Hematopoietic multipotent progenitor cell treated with erythropoietin and hydrocortisone succinate and interleukin-3 and kit ligand, for 17 days (in vitro differentiated cells): ENCODE measurements at places on chromosomes 7 and 10.

DNA sequence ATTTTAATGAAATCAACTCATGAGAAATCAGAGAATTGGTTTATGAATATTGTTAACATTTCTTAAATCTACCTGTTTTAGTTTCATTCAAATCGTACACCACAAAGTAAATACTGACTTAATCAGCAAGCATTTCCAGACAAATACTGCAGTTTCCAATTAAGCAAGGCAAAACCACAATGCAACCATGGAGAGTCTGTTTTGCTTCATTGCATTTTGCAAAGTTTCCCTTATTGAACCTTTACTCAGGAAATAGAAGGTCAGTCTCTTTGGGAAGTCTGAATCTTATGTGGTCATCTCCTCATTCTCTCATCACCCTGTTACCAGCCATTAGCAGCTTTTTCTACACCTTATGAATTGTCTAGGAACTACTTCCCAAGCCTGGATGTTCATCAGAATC is 400.5 kb downstream of the IPMK start:
- no peak for DNase-seq

- no peak for DNase-seq
Observed at GRCh38 chr10:43619368-43619767, 13.1 kb downstream of the ZNF485 start.

GRCh38 chr10:24009115-24009514 is 199.8 kb upstream of the KIAA1217 start:
- no peak for DNase-seq

GRCh38 chr7:141701489-141702046 is 398 bp downstream of the DENND11 start:
- no peak for DNase-seq

DNA sequence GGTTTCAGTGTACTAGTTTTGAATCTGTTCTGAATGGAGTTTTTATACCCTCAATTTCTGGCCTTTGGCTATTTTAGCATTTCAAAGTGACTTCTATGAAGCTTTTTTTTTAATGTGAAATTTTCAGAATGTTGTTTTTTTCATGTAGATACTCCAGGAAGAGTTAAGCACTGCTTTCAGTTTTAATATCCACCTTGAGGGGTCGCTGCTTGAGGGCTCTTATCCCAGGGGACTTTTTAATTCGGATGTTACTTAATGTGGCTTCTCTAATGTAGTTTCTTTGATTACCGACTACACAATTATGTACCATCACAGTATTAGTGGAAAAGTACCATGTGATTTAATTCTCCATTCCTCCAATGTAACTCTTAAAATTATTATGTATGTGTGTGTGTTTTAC is 5.2 kb downstream of the IFIT5 start:
- DNase-seq: peak; percentile 43

- no peak for DNase-seq
Observed at GRCh38 chr7:55590517-55591281, 18.4 kb upstream of the VOPP1 start.

DNA sequence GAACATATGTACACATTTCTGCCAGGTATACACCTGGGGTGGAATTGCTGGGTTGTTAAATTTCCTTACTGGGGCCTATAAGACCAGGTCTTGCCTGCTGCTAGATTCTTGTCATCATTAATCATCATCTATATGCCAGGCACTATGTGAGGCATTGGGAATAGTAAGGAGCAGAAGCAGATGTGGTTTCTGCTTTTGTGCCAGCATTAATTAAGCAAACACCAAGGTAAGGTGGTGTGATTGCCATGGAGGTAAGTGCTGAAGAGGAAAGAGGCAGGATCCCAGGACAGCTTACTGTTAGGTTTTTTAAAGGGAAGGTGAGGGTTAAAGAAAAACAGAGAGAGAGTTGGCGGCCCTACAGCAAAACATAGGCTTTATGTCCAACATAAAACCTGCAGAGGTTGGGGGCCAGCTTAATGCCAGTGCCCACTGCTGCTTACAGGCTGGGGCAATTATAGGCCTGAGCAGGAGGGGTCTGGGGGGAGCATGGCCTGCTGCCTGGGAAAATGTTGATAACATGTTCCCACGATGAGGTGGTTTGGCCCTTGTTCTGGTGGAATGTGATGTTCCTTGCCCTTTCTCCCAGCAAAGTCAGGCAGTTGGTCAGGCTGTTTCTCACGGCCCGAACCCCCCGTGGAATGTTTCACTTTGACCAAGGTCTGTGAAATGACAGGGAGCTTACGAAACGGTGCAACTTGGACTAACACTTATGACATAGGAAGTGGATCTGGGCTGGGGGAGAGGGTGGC is 93.9 kb downstream of the RBM20 start:
- no peak for DNase-seq

- DNase-seq: no peak
Observed at GRCh38 chr10:108753326-108753725, 1170.0 kb downstream of the XPNPEP1 start.

- no peak for DNase-seq
Observed at GRCh38 chr10:62583876-62584615, 209.9 kb downstream of the ZNF365 start.

DNA sequence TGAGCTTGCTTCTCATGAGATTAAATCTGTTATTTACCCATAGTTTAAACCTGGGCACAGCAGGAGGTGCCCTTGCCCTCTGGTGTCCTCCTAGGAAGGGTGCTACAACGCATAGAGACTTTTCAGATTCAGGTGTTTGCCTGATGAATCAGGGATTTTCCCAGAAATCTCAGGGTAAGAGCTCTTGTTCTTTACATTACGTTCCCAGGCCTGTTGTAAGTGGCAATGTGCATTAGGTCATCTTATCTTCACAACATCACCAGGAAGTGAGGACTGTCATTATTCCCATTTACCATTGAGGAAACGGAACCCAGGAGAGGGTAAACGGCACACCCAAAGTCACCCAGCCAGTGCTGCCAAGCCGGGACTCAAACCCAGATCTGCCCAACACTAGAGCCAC is 73.0 kb downstream of the NHLRC2 start:
- DNase-seq: no peak

DNA sequence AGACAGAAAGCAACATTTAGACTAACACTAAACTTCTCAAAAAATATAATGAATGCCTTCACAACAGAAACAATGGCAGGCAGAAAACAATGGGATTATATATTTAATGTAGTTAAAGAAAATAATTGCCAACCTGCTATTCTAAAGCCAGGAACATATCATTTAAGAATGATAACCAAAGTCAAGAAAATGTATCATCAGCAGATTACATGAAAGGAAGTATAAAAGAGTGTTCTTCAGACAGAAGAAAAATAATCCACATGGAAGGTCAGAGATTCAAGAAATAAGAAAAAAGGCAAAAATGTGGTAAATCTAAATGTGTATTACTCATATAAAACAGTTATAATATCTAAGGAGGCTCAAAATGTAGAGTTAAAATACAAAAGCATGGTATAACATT is 98.1 kb downstream of the CYP26A1 start:
- no peak for DNase-seq

DNA sequence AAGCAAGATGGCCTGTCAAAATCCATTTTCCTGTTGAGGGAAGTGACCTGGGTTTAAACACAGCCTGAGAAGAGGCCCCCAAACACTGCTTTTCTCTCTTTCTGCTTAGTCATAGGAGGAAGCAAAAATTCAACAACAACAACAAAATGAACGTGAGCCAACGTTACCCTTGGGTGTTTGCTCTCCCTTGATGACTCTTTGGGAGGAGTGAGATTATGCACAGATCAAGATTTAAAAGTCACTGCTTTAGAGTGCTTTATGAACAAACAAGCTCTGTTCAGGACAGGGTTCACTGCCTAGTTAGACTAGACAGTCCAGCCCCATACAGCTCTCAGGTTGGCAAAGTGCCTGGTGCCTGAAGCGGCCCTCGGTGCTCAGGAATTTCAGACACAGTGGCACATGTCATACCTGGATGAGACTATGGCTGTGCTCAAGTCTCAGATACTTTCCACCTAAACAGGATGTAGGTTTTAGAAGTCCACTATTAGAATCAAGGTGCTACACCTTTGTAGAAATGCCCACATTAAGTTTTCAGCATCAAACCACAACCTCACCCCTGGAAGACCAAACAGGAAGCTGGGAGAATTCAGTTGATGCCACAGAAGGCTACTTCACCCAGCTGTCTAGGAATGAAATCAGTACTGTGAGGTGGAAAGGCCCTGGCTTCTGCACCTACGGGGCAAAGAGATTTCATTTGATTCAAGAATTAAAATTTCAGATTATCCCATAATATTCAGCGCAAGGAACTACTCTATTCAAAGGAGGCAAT is 38.7 kb downstream of the DENND11 start:
- DNase-seq: peak; percentile 43

DNA sequence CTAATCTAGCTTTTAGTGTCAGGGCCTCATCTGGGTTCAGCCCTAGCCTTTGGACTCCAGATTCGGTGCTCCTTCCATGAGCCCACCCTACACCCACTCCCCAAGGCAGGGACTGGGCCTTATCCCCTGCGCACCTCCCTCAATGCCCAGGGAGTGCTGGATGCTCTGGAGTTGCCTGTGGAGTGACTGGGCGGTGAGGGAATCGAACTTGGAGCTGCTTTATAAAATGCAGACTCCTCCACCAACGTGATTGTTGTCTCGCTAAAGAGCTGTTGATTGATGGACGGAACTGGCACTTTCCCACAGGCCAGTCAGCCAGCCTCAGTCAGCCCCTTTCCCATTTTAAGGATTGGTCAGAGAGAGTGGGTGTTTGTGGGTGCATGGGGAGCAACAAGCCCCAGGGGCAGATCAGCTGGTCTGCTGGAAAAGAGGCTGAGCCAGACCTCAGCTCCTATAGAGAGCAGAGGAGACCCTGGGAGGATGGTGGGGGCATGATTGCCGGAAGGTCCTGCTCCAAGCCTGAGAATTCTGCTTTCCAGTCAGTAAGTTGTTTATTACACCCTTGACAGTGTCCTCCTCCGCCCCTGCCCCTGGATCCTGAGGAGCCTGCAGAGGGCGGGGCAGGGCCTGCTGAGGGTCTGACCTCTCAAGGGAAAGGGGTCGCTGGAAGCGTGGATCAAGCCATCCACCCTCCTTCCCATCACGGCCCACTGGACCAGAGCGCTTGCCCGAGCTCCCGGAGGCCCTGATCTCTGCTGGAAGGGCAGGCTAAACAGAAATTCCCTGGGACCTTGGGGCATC is 16.7 kb downstream of the UNC5B start:
- no peak for DNase-seq

DNA sequence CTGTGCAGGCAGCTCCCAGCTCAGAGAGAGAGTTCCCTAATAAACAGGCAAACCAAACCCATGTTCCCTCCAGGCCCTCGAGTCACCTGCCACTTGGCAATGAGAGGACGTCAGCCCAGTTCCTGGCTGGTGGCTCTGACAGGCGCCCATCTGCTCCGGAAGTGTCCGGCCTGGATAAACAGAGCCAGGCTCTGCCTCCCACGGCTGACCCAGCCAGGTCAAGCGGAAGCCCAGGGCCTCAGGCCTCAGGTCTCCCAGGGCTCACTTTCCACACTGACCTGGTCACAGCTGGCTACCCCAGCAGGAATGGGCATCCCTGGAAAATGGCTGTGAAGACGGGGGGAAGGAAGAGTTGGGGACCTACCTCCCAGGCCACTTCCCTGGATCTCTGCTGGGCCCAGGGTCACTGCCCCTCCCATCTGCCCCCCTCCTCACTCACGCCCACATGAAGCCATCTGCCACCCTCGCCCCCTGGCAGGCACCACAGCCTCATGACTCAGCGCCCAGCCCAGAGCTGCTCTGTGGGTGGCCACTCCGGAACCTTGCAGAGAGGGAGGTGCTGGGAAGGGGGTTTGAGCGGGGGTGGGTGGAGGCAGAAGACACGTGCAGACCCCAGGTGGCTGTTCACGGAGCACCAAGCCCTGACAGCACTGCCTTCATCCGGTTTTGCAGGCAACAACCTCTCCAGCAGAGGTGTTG is 37.4 kb upstream of the DUSP5 start:
- DNase-seq: no peak

- no peak for DNase-seq
Observed at GRCh38 chr7:140212100-140212881, 35.5 kb upstream of the KDM7A start.

DNA sequence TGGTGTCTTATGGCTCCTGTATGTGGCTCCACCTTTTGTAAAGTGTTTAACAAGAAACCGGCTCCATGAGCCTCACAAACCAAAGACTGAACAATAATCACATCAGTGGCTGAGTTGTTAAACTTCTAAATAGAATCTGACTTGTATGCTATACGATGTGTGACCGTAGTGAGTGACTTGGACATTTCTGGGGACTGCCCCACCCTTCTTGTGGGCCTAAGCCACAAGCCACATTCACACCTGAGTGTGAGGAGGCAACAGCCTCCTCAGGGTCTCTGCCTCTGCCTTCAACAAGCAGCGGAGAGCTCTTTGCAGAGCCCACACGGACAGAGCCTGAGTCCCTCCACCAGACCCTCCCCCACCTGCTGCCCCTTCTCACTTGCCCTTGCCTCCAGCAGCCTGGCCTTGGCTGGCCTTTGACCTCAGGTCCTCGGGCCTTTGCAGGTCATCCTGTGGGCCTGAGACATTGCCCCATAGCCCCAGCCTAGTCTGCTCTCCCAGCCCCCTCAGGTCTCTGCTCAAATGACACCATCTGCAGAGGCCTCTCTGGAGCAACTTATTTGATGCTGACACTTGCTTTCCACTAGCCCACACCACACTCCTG is 156.8 kb upstream of the TNS3 start:
- DNase-seq: no peak

DNA sequence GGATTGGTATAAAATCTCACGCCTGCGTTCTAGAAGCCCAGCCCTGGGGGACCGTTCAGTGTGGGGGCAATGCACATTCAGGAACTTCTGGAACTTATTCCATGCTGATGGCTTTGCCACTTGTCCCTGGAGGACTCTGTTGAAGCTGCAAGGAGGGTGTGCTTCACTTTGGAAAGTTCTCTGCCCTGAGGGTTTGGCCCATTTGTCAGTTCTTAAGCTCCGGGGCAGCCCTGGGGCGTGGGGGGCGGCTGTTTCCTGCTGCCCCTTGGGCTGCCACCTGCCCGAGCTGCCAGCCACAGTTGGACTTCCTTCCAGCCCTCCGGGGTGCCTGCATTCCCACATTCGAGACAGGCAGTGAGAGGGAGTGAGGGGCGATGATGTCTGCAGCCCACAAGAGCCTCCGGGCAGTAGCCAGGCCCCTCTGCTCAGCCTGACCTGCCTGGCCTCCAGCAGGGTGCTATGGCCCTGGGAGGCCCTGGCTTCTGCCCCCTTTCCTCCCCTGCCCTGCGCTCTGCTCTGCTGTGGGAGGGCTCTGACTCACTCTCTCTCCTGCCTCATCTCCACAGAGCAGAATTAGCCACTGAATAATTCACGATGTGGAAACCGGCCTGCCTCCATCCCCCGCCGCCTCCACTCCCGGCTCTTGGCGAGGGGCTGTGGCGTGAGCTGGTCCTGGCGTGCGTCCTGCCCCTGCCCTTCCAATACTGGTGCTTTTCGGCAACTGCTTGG is 1.9 kb downstream of the TTYH3 start:
- DNase-seq: no peak

- no peak for DNase-seq
Observed at GRCh38 chr10:86105181-86105580, 261.4 kb downstream of the GRID1 start.

DNA sequence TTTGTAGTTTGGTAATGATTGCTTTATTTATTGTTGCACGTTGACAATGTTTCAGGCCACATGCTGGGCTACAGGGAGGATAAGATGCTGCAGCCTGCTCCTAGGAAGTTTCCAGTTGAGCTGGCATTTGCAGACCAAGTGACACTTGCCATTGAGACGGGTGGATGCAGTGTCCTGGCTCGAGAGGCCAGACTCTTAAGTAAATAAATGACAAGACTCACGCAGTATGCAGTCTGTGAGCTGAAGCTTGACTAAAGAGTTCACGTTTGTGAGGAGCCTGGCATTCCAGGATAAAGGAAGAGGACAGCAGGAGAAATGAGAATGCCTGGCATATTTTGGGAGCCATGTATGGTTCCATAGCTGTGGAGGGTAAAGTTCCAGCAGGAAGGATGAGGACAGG is 105.8 kb downstream of the BAMBI start:
- no peak for DNase-seq

- DNase-seq: peak; percentile 29
Observed at GRCh38 chr7:44994877-44995554, 5.0 kb upstream of the CCM2 start.
